ENCODE measurements at places on chromosomes 3 and 15.

- no peak for DNase-seq
These were observed 6.8 kb upstream of the NCKIPSD start for GRCh38 chr3:48692551-48692950.

- DNase-seq, result no peak
These were observed 19.7 kb downstream of the OCA2 start for GRCh38 chr15:28079313-28079969.

DNA sequence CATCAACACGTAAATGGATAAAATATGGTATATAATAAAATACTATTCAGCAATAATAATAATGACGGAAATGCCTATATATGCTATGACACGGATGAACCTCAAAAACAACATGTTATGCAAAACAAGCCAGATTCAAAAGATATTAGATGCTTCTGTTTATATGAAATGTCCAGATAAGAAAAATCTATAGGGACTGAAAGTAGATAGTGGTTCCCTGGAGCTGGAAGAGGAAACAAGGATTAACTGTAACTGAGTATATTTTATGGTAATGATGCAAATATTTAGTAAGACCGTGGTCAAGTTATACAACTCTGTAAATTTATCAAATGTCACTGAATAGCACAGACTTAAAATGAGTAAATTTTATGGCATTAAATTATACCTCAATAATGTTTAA is 25.8 kb upstream of the WDR49 start:
- DNase-seq, result no peak

- DNase-seq, result no peak
These were observed 104.6 kb upstream of the ADAMTS9 start for GRCh38 chr3:64792445-64792844.

DNA sequence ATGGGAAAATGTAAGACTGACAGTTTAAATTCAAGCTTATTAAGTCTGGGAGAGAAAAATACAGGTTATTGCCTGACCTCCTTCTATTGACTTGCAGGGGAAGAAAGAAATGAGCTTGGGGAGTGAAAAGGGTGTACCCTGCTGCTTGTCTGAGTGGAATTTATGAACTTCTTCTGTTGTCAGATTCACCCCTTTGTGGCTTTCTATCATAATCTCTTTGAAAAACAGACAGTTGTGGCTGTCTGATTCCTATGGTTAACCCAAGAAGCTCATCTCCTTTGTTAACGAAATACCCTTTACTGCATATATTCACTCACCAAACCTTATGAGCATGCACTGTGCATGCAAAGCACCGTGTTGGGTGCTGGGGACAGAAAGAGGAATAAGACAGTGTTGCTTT is 22.5 kb downstream of the GPD1L start:
- DNase-seq, result no peak

DNA sequence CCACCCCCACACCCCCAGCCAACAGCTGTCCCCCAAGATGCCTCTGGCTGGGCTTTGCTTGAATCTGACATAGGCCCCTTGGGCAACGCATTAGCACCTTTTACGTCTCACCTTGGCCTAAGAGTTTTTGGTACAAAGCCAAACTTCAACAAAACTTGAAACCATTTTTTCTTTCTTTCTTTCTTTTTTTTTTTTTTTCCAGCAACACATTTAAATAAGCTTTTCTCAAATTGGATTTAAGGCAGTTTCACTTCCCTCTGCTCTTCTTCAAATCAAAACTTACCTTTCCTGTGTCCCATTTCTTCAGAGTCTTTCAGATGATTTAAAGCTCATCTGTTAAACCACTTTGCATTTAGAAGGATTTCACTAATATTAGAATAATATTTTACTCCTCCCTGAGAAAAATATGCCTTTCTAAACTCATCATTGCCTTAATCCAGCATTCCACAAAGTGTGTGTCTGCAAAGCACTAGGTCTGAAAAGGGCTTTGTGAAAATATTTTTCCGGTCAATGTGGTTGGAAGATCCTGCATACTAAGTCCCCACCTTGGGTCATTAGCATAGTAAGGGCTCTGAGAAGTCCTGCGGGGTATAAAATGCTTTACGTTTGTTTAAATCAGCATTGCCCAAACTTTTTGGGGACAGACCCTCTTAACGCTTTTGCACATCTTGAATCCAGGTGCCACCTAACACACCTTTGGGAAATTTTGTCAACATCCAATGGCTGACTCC is 217.0 kb downstream of the TLE3 start:
- peak; percentile 16 for DNase-seq
